ENCODE measurements at places on chromosomes 1 and 21.

GRCh38 chr1:51247022-51247421 lies 10.9 kb downstream of the RNF11 start:
- DNase-seq: no peak

GRCh38 chr21:37734846-37735245 lies 181.4 kb downstream of the KCNJ6 start:
- no peak for DNase-seq

- DNase-seq: no peak
Measured at GRCh38 chr1:60184521-60184920, 111.0 kb upstream of the C1orf87 start.

DNA sequence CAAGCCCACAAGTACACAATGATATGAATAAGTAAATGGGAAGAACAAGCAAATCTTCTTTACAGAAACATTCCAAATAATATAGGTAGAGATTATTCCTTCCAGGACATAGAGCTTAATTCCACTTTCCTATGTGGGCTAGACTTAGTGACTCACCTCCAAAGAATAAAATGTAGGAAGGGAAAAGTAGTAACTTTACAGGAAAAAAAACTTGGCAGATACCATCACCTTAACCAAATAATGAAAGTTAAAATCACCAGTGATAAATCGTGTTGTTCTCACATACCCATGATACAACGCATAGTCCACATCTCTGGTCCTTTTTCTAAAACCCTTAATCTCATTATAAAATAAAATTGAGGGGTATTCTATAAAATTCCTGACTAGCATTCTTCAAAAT lies 260.8 kb downstream of the SPATA17 start:
- DNase-seq: no peak

DNA sequence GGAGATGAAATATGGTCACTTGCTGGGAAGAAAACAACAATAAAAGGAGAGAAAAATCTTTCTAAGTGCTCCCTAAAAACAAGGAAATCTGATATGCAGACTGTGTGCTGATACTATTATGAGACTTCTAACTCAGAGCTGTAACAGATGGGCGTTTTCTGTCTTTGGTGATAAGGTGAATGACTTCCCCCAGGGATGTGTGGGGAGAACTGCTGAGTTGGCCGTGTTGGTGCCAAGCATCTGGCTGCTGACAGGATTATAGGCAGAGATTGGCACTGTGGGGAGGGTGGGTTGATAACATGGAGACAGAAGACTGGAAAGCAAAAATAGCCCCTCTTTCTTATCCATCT lies 438.5 kb upstream of the PLXNA2 start:
- DNase-seq: no peak

DNA sequence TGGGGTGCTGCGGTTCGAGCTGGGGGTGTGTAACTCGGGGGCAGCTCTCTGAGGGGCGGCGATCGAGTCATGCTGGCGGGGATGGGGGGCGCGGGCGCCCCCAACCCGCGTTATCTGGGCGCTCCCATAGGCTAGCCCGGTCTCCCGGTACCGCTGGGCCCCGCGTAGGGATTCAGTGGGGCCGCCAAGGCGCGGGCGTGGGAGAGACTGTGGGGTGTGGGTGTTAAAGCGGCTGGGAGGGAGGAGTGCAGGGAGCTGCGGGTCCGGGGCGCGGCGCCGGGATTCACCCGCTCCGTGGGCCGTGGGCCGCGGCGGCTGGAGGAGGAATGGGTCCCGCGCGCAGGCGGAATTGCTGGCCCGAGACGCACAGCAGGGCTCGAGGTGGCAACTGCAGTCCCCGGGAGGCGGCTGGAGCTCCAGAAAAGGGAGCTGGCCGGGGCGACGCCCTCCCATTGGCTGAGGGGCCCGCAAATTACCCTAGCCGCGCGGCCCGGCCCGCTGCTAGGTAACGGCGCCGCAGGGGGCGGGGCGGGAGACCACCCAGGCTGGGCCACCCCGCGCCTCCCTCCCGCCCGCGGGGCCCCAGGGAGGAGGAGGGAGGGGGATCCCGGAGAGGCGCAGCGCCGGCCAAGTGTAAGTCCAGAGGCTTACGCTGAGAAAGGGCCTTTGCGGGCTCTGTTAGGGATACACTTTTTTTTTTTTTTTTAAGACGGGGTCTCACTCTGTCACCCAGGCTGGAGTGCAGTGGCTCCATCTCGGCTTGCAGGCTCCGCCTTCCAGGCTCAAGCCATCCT lies at the start of gene PTCH2:
Gene PTCH2, minus strand, starts transcription at position 392 of the 794 bp plus-strand sequence. Its CDS starts 321 bp downstream, at position 71.
- no peak for DNase-seq

DNA sequence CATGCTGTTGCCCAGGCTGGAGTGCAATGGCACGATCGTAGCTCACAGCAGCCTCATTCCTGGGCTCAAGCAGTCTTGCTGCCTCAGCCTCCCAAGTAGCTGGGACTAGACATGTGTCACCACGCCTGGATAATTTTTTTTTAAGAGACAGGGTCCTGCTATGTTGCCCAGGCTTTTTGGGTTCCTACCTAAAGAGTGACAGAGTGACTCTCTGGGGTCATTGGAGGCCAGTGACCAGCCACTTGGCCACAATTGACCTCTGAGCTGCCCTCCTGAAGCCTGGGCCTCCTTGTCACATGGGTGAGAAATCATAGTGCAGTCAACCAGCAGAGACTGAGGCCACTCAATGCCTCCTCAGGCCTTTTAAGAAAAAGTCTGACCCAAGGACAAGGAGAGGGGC lies 5.7 kb downstream of the DIO1 start:
- no peak for DNase-seq

DNA sequence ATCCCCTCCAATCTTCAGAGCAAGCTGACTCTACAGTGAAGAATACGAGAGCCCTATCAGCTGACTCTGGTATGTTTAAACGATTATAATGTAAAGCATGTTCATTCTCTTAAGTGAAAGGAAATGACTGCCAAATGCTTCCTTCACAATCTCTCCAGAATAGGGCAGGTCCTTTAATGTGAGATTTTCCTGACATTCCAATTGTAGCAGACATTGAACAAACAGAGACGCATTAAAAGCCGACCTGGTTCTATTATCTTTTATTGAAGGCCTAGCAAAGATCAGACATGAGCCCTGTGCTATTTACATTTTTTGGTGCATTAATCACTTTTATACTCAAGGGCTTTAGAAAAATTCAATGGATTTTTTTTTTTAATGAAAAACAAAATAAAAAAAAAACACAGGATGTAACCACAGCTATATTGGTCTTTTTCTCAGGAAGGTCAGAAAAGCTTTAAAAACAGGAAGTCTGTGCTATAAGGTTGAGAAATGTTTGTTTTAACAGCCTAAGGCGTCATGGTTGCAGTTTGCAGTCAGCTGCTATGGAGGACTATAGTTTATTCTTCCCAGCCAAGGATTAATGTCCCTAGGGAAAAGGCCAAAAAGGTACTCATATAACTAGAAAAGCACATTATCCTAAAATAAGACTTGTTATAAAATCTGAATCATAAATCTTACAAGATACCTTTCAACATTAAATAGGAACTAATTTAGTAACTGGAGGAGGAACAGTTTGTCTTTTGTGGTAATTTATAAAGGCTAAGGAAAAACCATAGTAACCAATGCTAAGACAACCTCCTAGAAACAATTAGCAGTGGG lies 104.8 kb downstream of the RERE start:
- DNase-seq: no peak

DNA sequence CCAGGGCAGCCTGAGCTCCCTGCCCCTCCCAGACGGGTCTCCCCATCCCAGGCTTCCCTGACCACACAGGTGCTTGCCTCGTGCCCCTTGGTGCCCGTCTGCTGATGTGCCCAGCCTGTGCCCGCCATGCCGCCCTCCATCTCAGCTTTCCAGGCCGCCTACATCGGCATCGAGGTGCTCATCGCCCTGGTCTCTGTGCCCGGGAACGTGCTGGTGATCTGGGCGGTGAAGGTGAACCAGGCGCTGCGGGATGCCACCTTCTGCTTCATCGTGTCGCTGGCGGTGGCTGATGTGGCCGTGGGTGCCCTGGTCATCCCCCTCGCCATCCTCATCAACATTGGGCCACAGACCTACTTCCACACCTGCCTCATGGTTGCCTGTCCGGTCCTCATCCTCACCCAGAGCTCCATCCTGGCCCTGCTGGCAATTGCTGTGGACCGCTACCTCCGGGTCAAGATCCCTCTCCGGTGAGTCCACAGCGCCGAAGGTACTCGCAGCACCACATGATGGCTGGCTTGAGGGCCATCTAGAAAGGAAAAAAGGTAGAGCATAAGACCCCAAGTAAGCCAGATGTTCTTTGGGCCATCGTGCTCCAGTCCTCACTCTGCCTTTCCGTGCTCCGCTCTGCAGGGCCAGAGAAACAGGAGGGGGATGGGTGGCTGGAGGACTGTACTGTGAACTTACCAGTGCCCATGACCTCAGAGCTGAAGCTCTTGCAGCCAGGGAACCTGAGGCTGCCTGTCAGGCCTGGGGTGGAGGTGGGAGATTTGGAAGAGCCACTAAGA lies 1.4 kb downstream of the ADORA1 start:
- no peak for DNase-seq

GRCh38 chr1:15453734-15454133 lies 2.8 kb upstream of the CELA2A start:
- DNase-seq: no peak

- DNase-seq: no peak
Measured at GRCh38 chr1:71399594-71399993, 318.8 kb upstream of the ZRANB2 start.

DNA sequence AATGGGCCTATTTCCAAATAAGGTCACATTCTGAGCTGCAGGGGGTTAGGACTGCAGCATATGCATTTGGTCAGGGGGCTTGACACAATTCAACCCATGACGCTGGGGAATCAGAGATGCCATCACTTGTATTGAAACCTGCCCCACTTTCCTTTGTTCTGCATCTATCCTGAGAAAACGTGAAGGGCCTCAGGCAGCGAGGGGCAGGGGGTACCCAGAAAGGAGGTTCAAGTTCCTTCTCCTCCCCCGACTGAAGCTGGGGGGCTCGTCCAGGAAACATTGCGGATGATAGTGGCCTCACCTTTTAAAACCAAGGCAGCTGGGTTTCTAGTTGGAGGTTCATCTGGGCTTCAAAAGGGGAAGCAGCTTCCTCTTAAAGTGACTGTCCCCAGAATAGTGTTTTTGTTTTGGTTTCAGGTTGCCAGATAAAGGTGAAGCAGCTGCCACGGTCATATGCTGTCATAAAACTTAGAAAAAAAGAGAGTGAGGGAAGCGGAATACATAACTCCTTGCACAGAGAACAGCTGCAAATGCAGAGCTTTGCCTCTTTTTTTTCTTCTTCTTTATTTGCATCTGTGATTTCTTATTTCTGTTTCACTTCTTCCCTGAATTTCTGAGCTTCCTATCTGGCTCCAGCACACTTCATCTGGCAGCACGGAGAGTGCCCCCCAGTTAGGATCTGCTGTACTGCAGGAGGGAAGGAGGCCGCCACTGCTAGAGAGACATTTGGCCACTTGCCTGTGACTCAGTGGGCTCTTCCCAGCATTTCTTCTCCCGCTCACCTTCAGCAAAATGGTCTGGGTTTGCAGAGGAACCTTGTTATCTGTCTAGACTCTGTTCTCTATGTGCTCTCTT lies 142.0 kb downstream of the AJAP1 start:
- DNase-seq: no peak

- DNase-seq: no peak
Measured at GRCh38 chr1:34831721-34832246, 27.8 kb downstream of the SMIM12 start.

- DNase-seq: no peak
Measured at GRCh38 chr1:182786223-182786994, 3.2 kb upstream of the NPL start.

DNA sequence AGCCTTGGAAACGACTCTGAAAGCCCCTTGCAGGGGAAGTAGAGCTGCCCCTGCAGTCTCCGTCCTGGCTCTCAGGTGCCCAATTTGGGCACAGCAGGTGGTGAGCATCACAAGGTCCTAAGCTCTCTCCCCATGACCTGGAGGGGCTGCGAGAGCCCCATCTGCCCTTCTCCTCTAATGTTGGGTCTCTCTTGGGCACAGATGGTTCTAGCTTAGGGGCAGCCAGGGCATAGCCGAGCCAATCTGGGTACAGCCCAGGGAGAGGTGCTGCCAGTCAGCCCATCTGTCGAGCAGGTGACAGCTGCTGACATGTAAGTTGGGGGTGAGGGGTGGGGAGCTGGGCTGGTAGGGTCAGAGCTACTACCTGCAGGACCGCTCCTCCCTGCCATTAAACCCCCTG lies 50.7 kb downstream of the SYT2 start:
- DNase-seq: no peak

DNA sequence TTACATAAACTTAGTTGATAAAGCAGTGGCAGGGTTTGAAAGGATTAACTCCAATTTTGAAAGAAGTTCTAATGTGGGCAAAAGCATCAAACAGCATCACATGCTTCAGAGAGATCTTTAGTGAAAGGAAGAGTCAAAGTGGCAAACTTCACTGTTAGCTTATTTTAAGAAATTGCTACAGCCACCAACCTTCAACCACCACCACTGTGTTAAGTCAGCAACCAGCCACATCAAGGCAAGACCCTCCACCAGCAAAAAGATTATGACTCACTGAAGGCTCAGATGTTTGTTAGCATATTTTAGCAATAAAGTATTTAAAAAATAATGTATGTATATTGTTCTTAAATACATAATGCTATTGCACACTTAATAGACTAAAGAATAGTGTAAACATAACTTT lies 21.3 kb upstream of the MAGI3 start:
- DNase-seq: no peak

GRCh38 chr1:33424610-33425009 lies 6.3 kb downstream of the PHC2 start:
- DNase-seq: no peak

- no peak for DNase-seq
Measured at GRCh38 chr1:159961636-159962035, 7.6 kb upstream of the SLAMF9 start.

DNA sequence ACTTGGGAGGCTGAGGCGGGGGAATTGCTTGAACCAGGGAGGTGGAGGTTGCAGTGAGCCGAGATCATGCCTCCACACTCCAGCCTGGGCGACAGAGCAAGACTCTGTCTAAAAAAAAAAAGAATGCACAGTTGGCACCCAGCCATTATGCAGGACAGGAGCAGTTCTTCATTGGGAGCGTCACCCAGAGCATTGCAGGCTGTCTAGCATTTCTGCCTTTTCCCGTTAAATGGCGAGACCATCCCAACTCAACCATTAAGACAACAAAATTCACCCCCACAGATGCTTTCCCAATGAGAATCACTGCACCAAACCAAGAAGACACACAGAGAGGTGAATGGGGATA lies 105.8 kb downstream of the EDEM3 start:
- no peak for DNase-seq

- DNase-seq: no peak
Measured at GRCh38 chr1:233229288-233229687, 66.2 kb downstream of the PCNX2 start.

- no peak for DNase-seq
Measured at GRCh38 chr1:61956016-61956645, 213.9 kb downstream of the PATJ start.

GRCh38 chr1:208880433-208881100 lies 636.4 kb upstream of the PLXNA2 start:
- no peak for DNase-seq

GRCh38 chr1:23194119-23194984 lies 22.9 kb downstream of the HTR1D start:
- DNase-seq: no peak

Measured in stimulated activated CD8-positive, alpha-beta memory T cell treated with anti-CD3 and anti-CD28 coated beads, Interleukin-7, amount 100 ng/mL, for 1 hour (primary cell).